Kidney epithelial cell (primary cell): ENCODE measurements at places on chromosomes 5 and 9. TPM values are rescaled to one million over a fixed set of nuclear protein-coding genes. Genes with fewer than 3 reads are reported as not detected.

- no peak for DNase-seq
Observed at GRCh38 chr5:18712936-18713485, 1078.8 kb downstream of the TAF11L14 start.

DNA sequence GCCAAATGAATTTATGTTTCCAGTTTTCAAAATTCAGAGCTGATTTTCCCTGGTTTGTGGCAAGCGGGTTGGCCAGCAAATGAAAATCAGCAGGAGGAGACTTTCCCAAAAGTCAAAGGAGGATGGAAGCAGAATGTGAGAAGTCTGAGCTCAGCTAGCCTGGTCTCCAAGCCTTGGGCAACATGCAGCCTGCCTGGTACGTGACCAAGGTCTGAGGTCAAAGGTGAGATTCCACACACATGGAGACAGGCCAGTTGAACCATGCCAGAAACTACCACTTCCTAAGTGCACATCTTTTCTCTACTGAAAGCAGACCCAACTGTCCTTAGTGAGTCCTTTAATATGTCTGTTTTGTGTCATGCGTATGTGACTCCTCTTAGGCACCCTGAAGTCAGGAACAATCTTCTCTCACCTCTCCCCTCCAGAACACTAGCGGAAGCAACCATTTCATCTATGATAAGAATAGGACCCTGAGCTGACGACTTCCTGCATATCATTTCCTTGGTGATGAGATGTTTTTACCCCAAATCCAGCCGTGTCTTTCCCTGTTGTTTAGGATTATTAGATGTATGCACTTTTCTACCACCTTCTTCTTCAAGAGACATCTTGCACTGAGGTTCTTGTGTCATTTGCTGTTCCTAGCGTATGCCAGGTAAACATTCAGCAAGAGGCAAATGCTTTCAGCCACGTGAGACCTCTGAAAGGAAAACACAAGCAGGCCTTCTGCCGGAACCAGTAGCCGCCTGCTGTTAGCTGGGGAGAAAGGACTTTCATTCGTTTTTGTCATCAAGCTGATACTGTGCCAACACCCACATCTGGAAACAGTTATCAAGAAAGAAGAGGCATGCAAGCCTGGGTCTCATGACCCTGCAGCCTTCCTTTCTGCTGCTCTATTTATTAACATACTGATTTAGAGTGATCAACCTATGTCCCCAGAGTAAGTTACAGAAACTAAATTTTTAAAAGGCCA lies 9.7 kb upstream of the TGFBI start:
- no peak for DNase-seq

DNA sequence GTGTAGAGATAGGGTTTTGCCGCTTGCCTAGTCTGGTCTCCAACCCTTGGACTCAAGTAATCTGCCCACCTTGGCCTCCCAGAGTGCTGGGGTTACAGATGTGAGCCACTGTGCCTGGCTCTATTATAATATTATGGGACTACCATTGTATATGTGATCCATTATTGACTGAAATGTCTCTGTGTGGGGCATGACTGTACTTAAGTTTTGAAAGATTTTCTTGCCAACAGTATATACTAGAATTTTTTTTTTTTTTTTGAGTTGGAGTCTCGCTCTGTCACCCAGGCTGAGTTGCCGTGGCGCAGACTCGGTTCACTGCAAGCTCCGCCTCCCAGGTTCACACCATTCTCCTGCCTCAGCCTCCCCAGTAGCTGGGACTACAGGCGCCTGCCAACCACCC lies 17.8 kb downstream of the SPIN1 start:
- DNase-seq: no peak

DNA sequence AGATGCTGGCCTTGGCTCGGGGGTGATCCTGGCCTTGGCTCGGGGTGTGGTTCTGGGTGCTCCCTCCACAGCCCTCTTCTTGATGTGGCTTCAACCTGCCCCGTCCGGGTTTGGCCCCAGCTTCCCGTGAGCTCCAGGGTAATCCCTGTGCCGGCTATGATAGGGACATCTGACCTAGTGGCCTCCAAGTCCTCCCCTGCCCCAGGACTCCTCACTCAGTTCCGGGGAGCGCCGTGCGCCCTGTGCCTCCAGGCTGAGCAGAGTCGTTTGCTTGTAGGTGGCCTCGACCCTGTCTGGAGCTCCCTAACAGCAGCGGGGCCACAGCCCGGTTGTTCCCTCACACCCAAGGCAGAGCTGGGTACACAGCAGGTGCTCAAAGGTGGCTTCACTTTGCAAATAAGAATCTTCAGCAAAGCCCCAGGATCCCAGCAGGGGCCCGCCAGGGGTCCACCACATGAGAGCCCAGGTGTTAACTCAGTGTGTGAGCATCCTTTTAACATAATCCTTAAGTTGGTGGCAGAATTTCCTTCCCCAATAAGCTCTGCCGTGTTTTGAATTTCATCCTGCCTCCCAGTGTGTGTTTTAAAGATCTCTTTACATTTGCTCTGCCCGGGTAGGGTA lies 32.3 kb upstream of the CEP72 start:
- DNase-seq: no peak

- no peak for DNase-seq
Observed at GRCh38 chr5:66198837-66199236, 54.7 kb downstream of the SREK1 start.

- no peak for DNase-seq
Observed at GRCh38 chr5:67187006-67187715, 9.4 kb downstream of the CD180 start.

DNA sequence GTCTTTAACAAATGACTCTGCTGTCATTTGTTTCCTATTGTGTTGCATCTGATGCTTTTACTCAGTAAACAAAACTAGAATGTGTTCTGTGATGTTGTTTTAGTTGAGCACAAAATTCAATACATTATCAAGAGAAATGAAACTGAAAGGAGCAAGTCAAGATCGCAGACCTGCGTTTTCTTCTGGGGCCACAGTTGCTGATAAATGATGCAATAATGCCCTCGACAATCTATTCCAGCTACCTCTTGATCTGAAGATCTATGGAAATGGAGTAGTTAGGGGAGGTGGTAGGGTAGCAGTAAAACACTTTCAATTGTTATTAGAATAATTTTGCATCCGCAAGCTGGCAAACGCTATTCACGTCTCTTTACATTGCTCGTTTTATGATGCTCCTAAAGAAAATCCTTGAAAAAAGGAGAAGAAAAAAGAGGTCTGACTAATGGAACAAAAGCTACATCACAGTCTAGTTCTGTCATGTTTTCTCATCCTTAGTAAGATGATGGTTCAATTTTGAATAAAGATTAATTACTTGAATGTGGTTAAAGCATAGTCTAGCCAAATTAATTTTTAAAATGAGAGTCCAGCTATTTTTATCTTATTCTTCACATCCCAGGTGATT lies 1.6 kb downstream of the ZNF366 start:
- no peak for DNase-seq

DNA sequence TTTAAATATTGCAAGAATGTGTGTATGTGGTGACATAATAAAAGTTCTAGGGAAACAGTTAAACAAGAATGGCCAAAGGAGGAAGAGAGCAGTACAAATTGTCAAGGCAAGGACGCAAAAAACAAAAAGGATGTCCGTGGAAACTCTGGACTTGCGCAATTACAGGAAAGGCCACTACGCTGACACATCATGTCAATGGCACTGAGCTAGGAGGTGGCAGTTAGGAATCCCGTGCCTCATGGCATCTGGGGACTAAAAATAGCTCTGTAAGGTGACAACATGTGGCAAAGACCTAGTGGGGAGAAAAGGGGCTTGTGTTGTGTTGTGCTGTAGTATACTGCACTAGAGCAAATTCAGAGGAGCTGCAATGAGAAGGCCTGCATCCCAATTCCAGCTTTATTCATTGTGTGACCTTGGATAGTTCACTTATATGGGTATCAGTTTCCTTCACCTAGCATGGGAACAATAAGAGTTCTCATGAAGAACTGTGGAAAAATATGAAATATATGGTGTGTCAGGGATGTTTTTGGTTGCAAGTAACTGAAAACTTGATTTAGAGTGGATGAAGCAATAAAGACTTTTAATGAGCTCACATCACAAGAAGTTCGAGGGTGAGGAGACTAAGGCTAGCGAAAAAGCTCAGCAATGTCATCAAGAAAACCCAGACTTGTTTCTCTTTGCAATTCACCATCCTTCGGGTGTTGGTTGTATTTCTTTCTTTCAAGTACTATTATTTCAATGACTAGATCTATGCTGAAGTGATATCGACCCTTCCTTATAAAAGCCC lies 124.1 kb upstream of the STC2 start:
- no peak for DNase-seq

The ZDHHC21 gene
- 7.5 and 7.7 TPM in 2 replicates for total RNA-seq

The PLAC8L1 gene
- not detected in 2 replicates for total RNA-seq

The NOTCH1 gene
- 40.9 and 52.4 TPM in 2 replicates for total RNA-seq

The DDX4 gene
- not detected in 2 replicates for total RNA-seq

The BBLN gene
- 406 and 420 TPM in 2 replicates for total RNA-seq
